ENCODE measurements at places on chromosomes 4 and X. TPM values are rescaled to one million over a fixed set of nuclear protein-coding genes. Genes with fewer than 3 reads are reported as not detected.

Gene CNOT6L
- 8.4 TPM for total RNA-seq

Gene CTAG1A
- total RNA-seq = not detected

Gene PLAC1
- total RNA-seq = 0.71 TPM

Gene CETN2
- 74.2 TPM for total RNA-seq

Gene MAN2B2
- total RNA-seq = 9.9 TPM

Gene GPR173
- not detected for total RNA-seq

Gene SFRP2
- not detected for total RNA-seq

Gene DGKQ
- total RNA-seq = 8.4 TPM

Gene CXCL3
- 4.8 TPM for total RNA-seq

Gene GAGE12E
- total RNA-seq = not detected

Gene SRPK3
- total RNA-seq = not detected

Gene FANCB
- 2.7 TPM for total RNA-seq

Gene EIF1AX
- total RNA-seq = 95.3 TPM
